Hepatic stellate cell (primary cell): ENCODE measurements at places on chromosomes 3 and 15.

GRCh38 chr3:181417748-181418147 is 294.0 kb upstream of the SOX2 start:
- DNase-seq = no peak

DNA sequence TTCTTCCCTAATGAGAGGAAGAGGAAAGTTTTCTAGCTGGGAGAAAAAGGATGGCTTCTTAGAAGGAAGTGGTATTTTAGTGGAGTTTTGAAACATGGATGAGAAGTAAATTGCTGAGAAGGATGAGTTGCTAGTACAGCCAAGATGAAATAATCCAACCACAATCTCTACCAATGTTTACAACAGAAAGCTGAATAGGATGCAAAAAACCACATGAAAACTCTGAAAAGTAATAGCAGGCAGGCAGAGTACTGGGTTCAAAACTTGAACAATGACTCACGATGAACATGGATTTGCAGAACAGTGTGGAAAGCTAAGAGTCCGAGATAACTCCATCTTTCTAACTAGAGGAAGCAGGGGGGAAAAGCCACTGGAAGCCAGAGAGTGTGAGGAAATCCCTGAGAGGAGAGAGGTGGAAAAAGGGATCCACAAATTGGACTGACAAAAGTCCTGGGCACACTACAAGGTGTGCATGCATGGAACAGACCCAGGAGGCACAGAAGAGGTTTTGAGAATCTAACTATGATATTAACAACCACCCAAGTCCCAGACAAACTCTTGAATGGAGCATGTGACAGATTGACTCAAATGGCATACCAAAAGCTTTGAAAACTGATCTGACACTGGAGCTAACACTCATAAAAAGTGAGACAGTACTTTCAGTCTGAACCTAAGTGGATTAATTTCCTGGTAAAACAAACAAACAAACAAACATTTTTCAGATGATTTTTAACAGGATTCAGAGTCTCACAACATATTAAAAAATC is 76.7 kb downstream of the ST6GAL1 start:
- no peak for DNase-seq

- peak; percentile 74 for DNase-seq
These were observed 64.8 kb downstream of the RFTN1 start for GRCh38 chr3:16448639-16449070.

DNA sequence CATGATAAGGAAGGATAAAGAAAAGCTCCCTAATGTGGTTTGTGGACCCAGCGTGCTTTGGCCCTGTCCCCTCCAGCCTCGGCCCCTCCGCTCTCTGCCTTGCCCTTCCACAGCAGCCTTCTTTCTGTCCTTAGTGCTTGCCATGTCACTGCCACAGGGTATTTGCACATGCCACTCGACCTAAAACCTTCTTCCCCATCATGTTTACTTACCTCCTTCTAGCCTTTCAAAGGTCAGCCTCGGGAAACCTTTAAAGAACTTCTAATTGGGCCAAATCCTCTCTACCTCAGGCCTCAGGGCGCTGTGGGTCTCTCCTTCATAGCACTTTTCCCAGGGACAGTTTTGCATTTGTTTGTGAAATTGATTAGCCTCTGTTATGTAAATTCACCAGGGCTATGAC is 73.0 kb downstream of the SCN11A start:
- DNase-seq = no peak

GRCh38 chr15:36271048-36271447 is 308.4 kb upstream of the CDIN1 start:
- no peak for DNase-seq

GRCh38 chr15:91710080-91710698 is 143.3 kb upstream of the SLCO3A1 start:
- DNase-seq = no peak

GRCh38 chr15:81327516-81327915 is 3.6 kb upstream of the STARD5 start:
- peak; percentile 80 for DNase-seq

DNA sequence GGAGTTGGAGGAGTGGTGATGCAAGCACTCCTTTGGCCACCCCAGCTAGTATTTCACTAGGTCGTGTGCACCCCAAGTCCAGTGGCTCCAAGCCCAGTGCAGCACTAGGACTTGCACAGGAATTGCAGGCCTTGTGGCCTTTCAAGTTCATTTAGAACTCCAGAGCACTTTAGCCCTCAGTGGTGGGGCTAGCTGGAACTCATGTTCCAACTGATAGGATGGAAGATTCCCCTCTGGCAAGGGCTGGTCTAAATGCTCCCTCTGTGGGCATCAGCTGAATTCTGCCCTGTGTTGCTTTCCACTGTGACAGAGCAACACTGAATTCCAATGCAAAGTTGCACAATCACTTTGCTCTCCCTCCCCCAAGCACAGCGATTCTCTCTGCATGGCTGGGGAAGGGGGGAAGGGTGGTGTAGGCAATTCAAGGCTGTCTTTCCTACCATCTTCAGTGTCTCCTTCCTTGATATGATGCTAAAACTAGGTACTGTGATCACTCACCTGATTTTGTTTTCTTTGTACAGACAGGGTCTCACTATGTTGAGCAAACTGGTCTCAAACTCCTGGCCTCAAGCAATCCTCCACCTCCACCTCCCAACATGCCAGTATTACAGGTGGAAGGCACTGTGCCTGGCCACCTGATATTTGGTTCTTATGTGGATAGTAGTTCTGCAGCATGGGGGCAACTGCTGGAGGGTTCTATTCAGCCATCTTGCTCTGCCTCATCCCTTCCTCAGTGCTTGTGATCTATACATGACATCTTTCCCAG is 10.3 kb downstream of the USF3 start:
- no peak for DNase-seq

- DNase-seq = no peak
These were observed 2.4 kb downstream of the SLCO3A1 start for GRCh38 chr15:91855684-91856489.

GRCh38 chr3:110494728-110495127 is 576.9 kb upstream of the NECTIN3 start:
- no peak for DNase-seq

DNA sequence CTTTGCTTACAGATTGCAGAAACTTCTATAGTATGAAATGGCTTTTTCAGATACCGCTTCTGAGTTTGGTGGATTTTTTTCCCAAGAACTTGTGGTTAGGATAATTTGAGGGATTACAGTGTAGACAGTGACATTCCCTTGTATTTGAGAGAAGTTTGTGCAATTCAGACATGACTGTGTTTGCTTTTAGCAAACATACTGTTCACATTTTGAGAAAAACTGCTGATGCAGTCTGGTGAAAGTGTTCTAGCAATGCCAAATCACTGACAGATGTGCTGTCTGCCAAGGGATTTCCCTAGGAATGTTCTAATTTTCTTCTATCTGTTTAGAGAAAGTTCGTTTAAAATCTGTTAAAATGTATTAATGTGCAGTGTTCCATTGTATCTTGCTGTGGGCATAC is 652.6 kb downstream of the FHIT start:
- DNase-seq = no peak

GRCh38 chr3:139538733-139539132 is 809 bp downstream of the RBP1 start:
- DNase-seq = no peak

DNA sequence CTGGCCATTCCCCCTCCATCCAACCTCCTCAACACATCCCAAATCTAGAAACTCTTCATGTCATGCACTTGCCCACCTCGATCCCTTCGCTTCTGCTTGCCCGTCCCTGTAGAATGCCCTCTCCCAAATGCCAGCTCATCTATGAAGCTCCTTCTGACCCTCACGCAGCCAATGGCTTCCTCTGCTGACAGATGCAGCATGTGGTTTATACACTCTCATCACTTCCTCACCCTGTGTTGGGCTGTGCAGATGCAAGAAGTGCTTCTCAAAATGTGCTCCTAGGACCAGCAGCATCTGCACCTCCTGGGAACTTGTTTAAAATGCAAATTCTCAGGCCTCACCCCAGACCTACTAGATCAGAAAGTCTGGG is 51.7 kb downstream of the SEMA5B start:
- no peak for DNase-seq

- no peak for DNase-seq
These were observed 150.0 kb downstream of the ZNF609 start for GRCh38 chr15:64610257-64610919.

DNA sequence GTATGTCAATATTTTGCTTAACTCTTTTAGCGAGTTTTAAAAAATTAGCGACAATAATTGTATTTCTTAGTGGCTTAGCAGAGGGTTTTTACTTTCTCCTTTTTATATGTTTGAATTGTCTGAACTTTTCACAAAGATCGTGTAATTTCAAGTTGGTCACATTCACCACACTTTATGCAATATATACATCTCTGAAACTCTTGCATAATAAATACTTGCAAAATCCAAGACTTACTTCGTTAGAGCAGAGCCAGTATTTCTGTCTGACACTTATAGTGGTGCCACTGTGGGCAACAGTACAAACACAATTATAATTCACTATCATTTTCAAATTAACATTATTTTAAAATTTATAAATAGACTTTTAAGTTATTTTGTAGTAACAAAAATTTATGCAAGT is 62.0 kb downstream of the SUCNR1 start:
- no peak for DNase-seq

GRCh38 chr3:15651396-15651795 is 49.9 kb downstream of the BTD start:
- DNase-seq = no peak

DNA sequence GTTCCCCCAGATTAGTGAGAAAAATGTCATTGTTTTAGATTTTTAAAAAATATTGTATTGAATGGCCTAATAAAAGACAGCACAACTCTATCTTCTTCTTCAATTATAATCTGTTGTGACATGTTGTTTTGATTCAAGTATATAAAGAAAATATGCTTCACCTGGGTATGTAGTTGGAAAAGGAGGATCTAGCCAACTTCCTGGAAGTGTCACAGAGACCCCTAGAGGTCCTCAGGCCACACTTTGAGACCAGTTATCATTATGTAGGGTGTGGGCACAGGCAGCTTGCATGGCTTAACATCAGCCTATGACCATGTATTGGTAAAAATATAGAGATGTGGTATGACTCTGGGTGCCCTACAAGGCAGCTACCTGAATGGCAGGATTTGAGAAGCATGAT is 14.7 kb upstream of the RYR3 start:
- DNase-seq = no peak

DNA sequence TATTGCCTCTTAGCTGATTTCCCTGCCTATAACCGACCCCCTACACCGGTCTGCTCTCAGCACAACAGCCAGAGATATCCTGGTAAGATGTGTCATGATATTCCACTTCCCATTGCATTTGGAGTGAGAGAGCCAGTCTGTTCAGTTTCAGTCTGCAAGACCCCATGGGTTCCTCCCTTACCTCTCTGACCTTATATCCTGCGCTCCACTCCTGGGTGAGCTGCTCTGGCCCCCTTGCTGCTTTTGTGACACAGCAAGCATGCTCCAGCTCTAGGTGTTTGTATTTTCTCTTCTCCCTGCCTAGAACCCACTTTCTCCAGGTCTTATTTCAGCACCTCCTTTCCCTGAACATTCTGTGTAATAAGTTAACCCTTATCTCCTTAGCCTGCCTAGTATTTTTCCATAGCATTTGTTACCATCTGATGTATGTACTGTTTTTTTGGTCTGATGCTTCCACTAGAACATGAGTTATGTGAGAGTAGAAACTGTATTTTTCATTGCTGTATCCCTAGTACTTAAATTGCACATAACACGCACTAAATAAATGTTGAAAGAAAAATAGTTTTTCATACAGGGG is 44.2 kb downstream of the CMTM8 start:
- DNase-seq = no peak

GRCh38 chr3:49110780-49111179 is 6.2 kb upstream of the QARS1 start:
- no peak for DNase-seq

- DNase-seq = peak; percentile 21
These were observed 888 bp downstream of the TMOD3 start for GRCh38 chr15:51830276-51830806.

GRCh38 chr15:82943176-82943575 is 9.3 kb downstream of the HOMER2 start:
- no peak for DNase-seq

GRCh38 chr3:177338697-177339219 is 141.5 kb upstream of the TBL1XR1 start:
- DNase-seq = no peak

DNA sequence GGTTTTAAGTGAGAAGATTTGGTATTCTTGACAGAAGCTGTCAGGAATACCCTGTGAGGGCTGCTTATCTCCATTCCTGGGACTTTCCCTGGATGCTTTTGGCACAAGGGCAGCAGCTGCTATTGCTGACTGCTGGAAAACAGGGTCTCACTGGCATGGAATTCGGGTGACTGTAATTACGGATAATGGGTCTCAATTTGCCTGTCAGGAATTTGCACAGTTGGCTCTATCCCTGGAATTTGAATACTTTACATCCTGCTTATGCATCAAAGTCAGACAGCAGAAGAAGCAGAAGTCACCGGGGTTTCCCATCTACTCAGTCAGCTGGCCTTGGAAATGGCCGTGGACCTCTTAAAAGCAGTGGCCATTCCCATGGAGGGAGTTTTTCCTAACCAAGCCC is 25.9 kb upstream of the AKAP13 start:
- peak; percentile 22 for DNase-seq

GRCh38 chr3:131361464-131362421 is 19.8 kb upstream of the NUDT16 start:
- peak; percentile 12 for DNase-seq

DNA sequence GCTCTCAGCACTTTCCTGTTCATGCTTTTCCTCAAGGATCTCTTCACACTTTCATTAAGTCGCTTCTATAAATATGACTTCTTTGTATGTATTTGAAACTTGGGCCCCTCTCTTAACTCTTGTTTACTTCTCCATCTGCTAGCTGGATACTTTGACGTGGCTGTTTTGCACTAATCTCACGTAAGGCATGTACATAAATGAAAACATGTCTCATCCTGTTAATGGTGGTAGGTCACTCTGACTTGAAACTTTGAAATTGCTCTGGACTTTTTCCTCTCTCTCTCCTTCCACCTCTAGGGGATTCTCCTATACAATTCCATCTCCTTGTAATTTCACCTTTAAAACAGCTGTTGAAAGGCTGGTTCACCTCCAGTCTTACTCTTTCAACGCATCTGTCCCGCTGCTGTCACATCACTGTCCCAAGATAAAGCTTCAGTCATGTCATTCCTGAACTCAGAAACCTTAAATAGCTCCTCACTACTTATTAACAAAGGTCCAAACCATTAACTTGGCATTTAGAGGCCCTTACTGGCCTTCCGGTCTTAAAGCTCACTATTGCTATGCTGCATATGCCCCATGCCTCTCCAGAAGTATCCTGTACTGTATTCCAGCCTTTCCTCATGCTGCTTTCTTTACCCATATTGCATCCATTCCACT is 1.2 kb downstream of the BLOC1S6 start:
- no peak for DNase-seq

GRCh38 chr15:77014132-77015081 is 19.5 kb downstream of the PSTPIP1 start:
- DNase-seq = no peak

GRCh38 chr3:70554170-70554569 is 241.7 kb upstream of the MDFIC2 start:
- DNase-seq = no peak

DNA sequence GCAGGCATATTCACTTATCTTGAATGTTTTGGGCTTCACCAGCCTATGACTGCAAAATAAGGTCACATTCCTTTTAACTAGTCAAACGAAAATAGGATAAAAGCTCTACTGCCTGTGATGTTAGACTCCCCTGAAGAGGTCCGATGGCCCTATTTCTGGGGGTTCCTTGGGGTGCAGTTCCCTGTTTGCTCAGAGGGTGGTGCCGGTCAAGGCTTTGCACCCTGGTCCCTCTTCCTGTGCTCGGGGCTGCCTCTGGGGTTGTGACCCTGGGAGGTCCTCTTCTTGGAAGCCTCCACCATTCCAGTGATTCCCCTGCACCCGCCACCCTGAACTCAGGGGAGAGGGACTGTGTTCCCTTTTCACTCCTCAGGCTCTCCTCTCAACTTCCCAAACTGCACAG is 86.7 kb upstream of the ANKRD34C start:
- DNase-seq = no peak
